Fibroblast of lung (primary cell): ENCODE measurements at places on chromosomes 13 and 19.
A peak's percentile ranks its signal among the peaks of the same experiment; 100 is the strongest.

GRCh38 chr13:23462815-23463559 lies 29.5 kb upstream of the SACS start:
- peak; percentile 90 for DNase-seq

GRCh38 chr19:6185835-6186834 lies 50.7 kb downstream of the ACSBG2 start:
- no peak for DNase-seq

- peak; percentile 44 for DNase-seq
Observed at GRCh38 chr19:48489608-48490216, 20.5 kb downstream of the CYTH2 start.

GRCh38 chr13:66425741-66426140 lies 804.4 kb downstream of the PCDH9 start:
- peak; percentile 69 for DNase-seq

DNA sequence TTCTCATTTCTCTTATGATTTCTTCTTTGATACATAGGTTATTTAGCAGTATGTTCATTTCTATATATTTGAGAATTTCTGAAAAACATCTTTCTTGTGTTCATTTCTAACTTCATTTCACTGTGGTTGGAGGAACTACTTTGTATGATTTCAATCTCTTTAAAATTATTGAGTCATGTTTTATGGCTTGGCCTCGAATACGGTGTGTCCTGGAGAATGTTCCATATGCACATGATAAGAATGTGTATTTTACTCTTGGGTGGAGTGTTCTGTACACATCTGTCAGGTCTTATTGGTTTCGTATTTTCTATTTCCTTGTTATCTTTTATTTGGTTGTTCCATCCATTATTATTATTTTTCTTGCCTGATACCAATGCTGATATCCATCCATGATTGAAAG lies 22.9 kb downstream of the DNM2 start:
- no peak for DNase-seq

DNA sequence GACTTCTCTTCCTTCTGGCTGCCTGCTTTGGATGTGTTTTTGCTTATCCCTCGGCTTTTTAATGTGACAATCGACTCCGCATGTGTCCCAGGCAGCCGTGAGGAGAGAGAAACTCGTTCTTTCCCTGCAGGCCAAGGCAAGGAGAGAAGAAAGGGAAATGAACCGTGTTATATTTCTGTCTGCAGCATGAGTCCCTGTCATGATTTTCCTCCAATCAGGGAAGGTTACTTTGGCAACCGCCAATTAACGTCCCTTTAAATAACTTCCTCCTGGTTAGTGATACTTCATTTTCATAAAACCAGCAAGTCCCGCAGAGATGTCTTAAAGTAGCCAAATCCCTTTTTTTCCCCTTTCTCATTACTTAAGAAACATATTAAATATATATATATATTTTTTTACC lies 42.6 kb downstream of the RFC3 start:
- DNase-seq: no peak

- peak; percentile 98 for DNase-seq
Observed at GRCh38 chr13:37621811-37622361, 23.3 kb upstream of the POSTN start.

- peak; percentile 53 for DNase-seq
Observed at GRCh38 chr13:24187185-24187584, 26.7 kb downstream of the SPATA13 start.

- no peak for DNase-seq
Observed at GRCh38 chr13:110317093-110317492, 10.0 kb downstream of the COL4A2 start.
